HT-29 (cell line): ENCODE measurements at places on chromosomes 2 and 18. TPM values are rescaled to one million over a fixed set of nuclear protein-coding genes. Genes with fewer than 3 reads are reported as not detected.

DNA sequence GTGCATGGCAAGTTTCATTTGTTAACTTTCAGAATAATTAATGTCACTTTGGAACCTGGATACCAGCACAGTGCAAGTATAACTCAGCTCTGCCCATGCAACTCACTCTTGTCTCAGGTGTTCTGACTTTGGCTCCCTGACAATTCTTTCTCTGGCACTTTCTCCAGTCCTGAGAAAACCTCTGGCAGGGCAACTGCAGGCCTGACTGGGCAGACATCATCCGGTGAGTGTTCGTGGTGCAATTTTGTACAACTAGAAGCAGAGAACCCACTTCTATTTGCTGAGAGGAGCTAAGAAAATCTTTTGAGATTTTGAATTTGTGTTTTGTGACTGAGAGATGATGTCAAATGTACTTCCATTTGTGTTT is 143.0 kb downstream of the AQP4 start:
- DNase-seq = no peak

DCDC2C gene
- total RNA-seq = not detected in 2 replicates

HOXD4 gene
- not detected in 2 replicates for total RNA-seq

- DNase-seq = no peak
Measured at GRCh38 chr2:220786216-220786615, 785.9 kb downstream of the EPHA4 start.

NCKAP1 gene
- 43.2 and 45.7 TPM in 2 replicates for total RNA-seq

DNA sequence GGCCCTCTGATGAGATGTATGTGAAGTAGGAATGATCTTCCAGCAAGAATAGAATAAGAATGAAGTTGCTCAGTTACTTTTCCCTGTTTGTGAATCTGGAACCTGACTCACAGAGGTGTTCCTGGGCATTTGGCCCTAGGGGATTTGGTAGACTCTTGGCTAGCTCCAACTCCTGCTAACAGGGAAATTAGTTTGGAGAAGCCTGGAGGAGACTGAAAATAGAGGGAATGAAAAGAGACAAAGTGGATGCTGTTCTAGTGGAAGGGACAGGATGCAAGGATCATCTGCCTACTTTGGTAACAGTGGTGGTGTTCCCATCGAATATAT is 19.6 kb downstream of the TMEM17 start:
- DNase-seq = no peak

SERPINB7 gene
- 0.16 TPM in 1 of 2 replicates, not detected in the other for total RNA-seq

GRCh38 chr2:120691410-120691809 is 44.3 kb upstream of the GLI2 start:
- DNase-seq = no peak

GRCh38 chr2:217774232-217774631 is 228.6 kb downstream of the TNS1 start:
- no peak for DNase-seq

- DNase-seq = no peak
Measured at GRCh38 chr18:75784390-75784789, 356.9 kb upstream of the SMIM21 start.

DNA sequence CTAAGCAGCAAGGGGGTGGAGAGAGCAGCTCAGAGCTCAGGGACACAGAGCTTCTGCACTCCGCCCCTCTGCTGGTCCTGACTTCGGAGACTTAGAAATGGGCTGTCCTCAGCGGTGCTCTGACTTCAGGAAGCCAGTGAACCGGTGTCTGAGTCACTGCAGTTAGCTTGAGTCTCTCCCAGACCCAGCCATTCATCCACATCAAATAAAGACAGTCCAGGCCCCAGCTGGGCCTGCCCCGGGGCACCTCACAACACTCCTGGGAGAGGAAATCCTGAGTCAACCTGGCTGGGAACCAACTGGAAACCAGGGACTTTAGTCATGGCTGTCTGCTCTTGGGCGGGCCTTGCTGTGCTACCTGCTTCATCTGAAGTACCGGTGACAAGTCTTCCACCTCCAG is 5.4 kb upstream of the ITGB6 start:
- DNase-seq = peak; percentile 96

DNA sequence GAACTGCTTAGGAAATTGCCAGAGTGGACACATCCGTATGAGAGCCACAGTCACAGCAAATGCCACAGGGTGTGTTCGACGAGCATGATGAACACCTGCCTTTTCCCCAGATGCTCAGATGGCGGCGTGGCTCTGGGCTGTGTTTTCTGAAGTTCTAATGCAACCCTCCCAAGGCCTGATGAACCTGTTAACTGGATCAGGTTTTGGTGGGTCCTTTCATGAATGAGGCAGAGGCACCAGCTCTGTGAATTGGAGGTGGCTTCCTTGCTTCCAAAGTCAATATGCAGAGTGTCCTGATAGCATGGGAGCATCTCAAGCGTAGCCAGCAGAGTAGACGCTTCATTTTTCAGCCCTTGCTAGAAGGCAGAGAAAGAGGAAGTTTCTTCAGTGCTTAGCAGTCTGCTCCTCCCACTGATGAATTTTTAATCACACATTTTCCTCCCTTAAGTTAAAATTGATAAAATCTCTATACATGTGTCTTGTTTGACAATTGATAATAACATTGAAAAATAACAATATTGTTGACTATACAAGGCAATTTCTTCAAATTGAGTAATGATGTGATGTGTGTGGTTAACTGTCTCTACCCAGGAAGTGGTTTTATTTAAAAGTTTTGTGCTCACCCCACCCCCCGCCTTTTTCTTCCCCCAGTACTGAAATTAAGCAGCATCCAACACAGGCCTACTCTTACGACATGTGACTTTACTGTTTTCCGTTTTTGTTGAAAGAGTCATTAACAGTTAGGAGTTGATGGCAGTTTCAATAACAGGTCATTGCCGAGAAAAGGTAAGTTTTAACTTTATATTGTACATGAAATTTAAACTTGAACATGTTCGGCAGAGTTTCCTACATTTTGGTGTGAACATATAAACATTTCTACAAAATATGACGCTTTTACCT is at the start of gene ARHGAP15:
Gene ARHGAP15 (plus strand): TSS at position 739 of the 900 bp plus-strand sequence.
- no peak for DNase-seq

AGAP1 gene
- 31.1 and 44.8 TPM in 2 replicates for total RNA-seq

GRCh38 chr2:109448946-109449788 is 164.6 kb downstream of the SEPTIN10 start:
- DNase-seq = peak; percentile 41

DNA sequence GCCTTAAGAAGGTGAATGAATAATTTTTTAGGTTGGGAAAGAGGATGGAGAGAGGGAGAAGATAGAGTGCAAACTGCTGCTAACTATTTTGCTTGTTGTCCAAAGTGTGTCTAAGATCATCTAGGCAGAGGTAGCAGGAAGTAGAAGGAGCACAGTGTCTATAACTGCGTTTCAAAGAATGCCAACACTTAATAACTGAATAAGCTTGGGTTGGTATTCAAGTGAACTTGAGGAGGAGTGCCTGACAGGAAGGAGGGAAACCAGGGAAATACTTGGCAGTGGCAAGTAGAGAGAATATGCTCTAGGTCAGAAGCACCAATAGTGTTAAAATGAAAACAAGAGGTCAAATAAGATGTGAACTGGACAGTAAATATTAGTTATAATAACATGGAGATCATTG is 155.9 kb downstream of the DPP10 start:
- no peak for DNase-seq

- no peak for DNase-seq
Measured at GRCh38 chr2:239559417-239560261, 158.8 kb upstream of the HDAC4 start.

DNA sequence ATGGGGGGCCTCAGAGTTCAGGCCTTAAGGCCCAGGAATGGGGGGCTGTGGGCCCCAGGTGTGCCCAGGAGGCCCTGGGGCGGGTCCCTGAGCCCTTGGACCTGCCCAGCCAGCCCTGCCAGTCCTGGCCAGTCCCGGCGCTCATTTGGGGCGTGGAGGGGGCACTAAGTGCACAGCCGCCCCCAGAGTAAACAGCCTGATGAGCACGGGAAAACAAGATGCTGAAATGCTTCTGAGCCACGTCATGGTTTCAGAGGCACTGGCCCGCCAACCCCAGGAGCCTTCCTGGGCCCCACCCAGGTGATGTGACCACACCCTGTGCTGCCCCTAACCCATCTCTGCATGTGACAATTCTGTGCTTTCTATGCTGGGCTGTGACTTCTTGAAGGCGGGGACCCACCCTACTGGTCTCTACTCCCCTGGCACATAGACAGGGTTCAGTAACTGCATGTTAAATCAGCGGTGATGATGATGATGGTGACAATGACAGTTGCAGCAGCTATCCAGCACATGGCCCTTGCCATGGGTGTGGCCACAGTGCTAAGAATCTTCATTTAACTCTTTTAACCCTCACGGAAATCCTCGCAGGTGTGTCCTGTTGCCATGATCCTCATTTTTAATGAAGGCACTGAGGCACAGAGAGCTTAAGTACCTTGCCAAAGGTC is 28.1 kb upstream of the ASPRV1 start:
- DNase-seq = no peak

- peak; percentile 30 for DNase-seq
Measured at GRCh38 chr18:78407466-78407844, 572.2 kb upstream of the SALL3 start.

- DNase-seq = no peak
Measured at GRCh38 chr18:10482985-10483949, 28.8 kb downstream of the APCDD1 start.

SLC19A3 gene
- total RNA-seq = 0.03 TPM in 1 of 2 replicates, not detected in the other

DES gene
- total RNA-seq = 0.63 TPM in 1 of 2 replicates, not detected in the other

RAB6C gene
- total RNA-seq = not detected in 2 replicates

DNA sequence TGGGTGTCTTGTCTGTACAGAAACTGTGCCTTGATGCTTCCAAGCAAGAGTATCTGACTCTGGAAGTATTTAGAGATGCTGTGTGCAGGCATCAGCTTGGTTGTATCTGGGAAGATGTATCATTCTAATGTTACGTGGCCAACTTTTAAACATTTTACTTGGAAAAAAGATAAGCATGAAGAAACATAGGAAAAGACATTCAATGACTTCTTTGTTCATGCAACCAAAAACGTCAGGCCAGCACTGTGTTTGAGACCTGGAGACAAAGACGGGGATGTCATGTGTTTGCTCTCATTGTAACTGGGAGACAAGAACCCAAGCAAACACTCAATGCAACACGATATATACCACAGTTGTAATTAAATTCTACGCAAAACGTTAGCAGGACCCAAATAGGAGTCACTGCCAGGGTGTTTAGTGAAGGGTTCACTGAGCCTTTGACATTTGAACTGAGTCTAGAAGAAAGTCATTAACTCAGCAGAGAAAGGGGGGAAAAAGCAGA is 8.9 kb upstream of the SESTD1 start:
- DNase-seq = no peak

- DNase-seq = peak; percentile 72
Measured at GRCh38 chr2:118046634-118047210, 32.9 kb upstream of the CCDC93 start.

GRCh38 chr2:196677404-196677803 is 37.9 kb downstream of the CCDC150 start:
- DNase-seq = no peak

DNA sequence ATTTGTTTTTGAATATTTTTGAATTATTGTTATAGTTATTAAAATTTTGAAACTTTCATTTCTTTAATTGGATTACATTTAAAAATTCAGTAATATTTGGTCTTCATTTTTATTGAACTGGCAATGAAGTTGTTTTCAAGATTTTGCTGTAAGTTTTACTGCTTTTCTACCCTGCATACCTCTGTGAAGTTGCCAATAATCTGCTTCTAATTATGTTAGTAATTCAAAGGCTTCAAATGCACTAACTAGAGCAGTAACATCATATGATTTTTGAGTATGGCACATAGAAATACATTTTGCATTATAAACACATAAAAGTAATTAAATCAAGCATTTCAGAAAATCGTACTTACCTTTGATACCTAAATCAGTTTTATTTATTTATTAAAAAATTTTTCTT is 40.3 kb upstream of the FAM171B start:
- DNase-seq = no peak

GRCh38 chr18:78737006-78737915 is 242.4 kb upstream of the SALL3 start:
- DNase-seq = no peak

MYO5B gene
- 29.3 and 35.9 TPM in 2 replicates for total RNA-seq

GRCh38 chr2:11820650-11821049 is 74.2 kb downstream of the LPIN1 start:
- no peak for DNase-seq

DNA sequence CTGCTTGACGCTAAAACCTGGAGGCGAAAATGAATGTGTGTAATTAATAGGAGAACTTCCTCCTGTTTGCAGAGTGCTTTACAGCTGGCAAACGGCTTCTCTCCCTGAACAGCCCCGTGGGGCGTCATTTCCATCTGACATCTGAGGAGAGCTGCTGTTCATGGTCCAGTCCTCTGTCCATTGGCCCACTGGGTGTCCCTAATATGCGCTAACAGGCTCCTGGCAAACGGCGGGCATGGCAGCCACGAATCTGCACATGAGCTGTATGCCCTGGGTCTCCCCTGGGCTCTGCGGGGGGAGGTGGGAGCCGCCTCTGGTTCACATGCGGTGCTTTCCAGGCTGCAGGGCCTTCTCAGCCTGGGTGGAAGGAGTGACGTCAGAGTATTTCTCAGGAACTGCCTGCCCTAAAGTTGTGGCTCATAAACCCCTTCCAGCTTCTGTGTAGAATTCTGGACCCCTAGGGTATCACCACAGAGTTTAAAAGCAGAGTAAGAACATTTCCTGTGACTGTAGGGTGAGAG is 73.2 kb downstream of the LRRFIP1 start:
- DNase-seq = no peak

THUMPD2 gene
- total RNA-seq = 5.9 and 8.0 TPM in 2 replicates

DNA sequence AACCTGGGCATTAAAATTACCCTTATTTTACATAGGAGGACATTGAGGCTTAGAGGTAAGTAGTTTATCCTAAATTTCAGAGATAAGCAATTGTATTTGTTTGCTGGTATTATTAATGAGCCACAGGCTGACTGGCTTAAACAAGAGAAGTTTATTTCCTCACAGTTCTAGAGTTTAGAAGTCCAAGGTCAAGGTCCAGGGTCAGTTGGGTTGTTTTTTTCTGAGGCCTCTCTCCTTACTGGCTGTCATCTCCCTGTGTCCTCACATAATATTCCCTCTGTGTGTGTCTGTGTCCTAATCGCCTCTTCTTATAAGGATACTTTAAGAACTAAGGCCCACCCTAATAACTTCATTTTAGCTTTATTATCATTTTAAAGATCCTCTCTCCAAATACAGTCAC is 294.9 kb upstream of the ATP5MC3 start:
- no peak for DNase-seq

SLC4A3 gene
- total RNA-seq = 0.08 and 0.36 TPM in 2 replicates
